Neural progenitor cell (in vitro differentiated cells): ENCODE measurements at places on chromosomes 6 and 20.
A peak's percentile ranks its signal among the peaks of the same experiment; 100 is the strongest.

DNA sequence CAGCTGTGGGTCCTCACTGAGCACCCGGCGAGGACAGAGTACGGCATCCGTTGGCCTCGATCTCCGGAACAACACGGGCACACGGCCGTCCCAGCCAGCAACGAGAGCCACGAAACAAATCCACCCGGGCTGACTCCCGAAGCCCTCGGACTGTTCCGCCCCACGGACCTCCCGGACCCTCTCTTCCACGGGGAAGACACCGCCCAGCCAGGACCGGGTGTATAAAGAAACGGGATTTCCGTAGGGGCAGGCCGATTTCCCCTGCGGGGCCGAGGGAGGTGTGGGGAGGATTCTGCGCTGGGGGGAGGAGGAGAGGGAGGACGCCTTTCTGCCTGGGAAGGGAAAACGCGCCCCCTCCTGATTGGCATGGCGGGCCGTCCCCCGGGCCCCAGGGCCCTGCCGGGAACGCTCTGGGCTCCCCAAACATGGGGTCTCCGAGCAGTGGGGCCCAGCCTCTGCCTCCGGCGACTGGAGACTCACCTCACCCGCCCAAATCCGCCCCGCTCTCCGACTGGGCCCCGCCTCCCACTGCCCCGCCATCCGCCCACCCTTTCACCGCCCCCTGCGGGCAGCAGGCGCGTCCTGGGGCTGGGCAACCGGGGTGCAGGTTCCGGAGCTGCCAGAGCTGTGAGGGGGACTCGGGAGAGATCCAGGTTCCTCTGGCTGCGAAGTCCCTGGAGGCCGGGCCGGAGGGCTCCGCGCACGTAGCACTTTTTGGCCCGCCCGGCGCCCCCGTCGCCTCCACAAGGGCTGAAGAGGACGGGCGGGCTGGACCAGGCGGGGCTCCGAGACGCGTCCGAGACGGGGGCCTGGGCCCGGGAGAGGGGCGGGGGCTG is 679 bp upstream of the PPDPF start:
- H3K36me3 ChIP-seq, result no peaks in the 10 kb centered on the region
- peak overlapping the region; percentile 74 for H3K4me3 ChIP-seq
- H3K27ac ChIP-seq, result peak overlapping the region; percentile 97

GRCh38 chr6:75853806-75854205 is 104.8 kb downstream of the MYO6 start:
- H3K4me1 ChIP-seq, result no peaks in the 10 kb centered on the region
- H3K4me3 ChIP-seq, result no peak overlapping the region
- peaks cover 9% of the 10 kb centered on the region for H3K36me3 ChIP-seq
- H3K27me3 ChIP-seq, result no peaks in the 10 kb centered on the region

DNA sequence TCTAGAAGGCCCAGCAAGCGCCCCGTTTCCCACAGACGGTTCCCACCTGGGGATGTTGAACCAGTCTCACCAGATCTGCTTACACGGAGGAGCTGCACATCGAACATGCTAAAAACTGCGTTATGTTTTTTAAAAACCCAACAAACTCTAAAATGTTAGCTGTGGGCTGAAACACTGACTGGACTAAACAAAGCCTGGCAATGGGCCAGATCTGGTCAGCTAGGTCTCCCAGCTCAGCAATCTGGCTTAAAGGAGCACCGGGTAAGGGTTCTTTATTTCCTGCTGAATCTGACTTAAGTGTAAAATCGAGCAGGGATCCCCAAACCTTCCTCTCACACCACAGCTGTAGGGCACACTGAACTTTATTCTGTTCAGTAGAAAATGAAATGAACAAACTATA is 156.9 kb downstream of the FOXC1 start:
- H3K27ac ChIP-seq, result no peak overlapping the region
- H3K4me1 ChIP-seq, result peaks cover 16% of the 10 kb centered on the region
- H3K36me3 ChIP-seq, result no peaks in the 10 kb centered on the region
- DNase-seq, result no peak
- H3K27me3 ChIP-seq, result no peaks in the 10 kb centered on the region

DNA sequence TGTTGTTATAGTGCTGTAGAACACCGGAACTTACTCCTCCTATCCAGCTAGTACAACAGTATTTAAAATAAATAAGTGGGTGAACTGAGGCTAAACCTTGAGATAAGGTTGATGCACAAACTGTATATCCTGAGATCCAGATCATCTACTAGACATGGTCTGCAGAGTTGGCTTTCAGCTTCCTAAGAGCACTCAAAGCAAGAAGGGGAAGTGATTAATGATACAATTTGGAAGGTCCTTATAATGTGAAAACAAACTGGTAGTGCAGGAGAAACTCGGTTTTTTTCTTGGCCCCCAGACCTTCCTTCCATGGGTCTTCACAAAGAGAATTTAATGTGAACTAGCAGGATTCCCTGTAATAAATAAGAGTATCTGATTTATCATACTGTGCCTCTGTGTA is 27.4 kb upstream of the RREB1 start:
- peaks cover 34% of the 10 kb centered on the region for H3K27me3 ChIP-seq
- no peak for DNase-seq
- no peak overlapping the region for H3K27ac ChIP-seq
- no peaks in the 10 kb centered on the region for H3K4me1 ChIP-seq
- no peak overlapping the region for H3K4me3 ChIP-seq

- H3K27ac ChIP-seq, result no peak overlapping the region
- no peaks in the 10 kb centered on the region for H3K4me1 ChIP-seq
- DNase-seq, result no peak
- no peaks in the 10 kb centered on the region for H3K27me3 ChIP-seq
- H3K36me3 ChIP-seq, result no peaks in the 10 kb centered on the region
These were observed 83.6 kb downstream of the PREP start for GRCh38 chr6:105319331-105319730.

DNA sequence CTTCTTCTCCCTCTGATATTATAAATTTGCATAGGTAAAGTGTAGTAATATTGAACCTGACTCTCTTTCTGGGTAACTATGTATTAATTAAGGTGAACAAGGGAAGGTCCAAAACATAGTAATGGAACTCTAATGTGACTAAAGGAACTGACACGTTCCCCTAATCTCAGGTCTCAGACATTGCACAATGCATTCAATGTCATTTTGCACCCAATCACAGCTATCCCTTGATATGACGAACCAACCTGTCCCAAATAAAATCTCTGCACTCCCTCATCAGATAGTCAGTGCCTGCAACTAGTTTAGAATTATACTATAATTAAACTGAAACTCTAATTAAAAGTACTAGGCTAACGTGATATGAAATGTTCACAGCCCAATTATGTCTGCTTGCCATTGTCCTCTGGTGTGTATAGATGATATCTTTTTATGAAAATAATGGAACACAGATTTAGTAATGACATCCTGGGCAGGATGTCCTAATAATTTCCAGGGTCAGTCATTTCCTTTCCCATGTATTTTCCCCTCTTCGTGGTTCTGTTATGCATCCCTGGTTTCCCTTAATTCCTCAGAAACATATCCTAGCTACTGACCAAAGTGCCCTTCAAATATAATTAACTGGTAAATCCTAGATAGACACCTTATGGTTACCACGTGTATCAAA is 36.8 kb downstream of the PTPRK start:
- no peaks in the 10 kb centered on the region for H3K36me3 ChIP-seq
- no peak overlapping the region for H3K4me3 ChIP-seq
- H3K27me3 ChIP-seq, result no peaks in the 10 kb centered on the region
- no peak overlapping the region for H3K27ac ChIP-seq
- peaks cover 17% of the 10 kb centered on the region for H3K4me1 ChIP-seq
- no peak for DNase-seq

DNA sequence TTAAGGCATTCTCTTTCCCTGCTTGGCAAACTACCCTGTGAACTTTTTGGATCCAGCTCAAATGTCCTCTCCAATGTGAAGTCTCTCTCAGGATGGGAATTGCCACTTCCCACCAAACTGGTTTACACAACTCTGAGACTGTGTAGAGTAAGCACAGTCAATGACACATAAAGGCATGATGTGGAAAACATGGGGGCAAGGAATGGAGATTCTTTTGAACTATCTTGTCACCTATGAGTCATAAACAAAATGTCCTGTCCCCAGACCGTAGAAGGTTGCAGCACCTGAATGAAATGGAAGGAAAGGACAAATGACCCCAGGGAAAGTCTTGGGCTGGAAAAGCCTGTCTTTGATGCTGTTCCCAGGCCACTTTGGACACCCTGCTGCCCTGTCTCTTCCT is 11.0 kb upstream of the KIF13A start:
- H3K27ac ChIP-seq, result no peak overlapping the region
- no peaks in the 10 kb centered on the region for H3K36me3 ChIP-seq
- no peaks in the 10 kb centered on the region for H3K4me1 ChIP-seq
- H3K27me3 ChIP-seq, result no peaks in the 10 kb centered on the region

DNA sequence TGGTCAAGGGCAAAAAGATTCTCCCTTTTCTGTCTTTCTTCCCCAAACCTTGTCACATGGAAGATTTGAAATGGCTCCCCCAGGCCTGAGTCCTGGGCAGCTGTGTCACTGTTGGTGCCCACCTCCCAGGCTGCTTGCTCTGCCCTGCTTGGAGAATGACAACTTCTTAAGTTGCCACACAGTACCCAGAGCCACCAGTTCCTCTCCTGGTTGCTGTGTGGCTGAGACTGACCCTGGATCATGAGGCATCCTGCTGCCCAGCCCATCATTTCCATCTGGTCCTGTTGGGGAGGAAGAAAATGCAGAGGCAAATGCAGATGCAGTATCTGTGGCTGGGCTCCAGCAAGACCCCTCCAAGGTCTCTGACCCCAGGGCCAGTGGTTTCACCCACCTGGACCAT is 113.7 kb downstream of the PHACTR3 start:
- H3K4me3 ChIP-seq, result no peak overlapping the region
- no peak overlapping the region for H3K27ac ChIP-seq
- no peak for DNase-seq
- no peaks in the 10 kb centered on the region for H3K27me3 ChIP-seq
- H3K36me3 ChIP-seq, result no peaks in the 10 kb centered on the region
- no peaks in the 10 kb centered on the region for H3K4me1 ChIP-seq

DNA sequence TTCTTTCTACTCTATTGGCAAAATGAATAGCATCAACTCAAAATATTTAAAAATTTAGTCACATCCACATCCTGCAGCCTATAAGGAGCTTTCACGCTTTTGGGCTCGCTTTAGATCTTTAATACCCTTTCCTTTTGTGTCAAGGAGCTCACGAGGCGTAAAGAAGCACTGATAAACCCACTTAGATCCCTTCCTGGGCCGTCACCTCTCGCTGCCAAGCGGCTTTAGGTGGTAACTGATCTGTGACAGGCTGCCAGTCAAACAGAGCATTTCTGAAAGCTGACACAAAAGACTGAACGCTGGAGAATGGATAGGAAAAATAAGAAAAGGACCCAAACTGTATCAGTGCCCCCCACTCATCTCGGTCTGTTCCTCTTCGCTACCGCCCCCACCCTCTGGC is 385.7 kb upstream of the MMS22L start:
- no peaks in the 10 kb centered on the region for H3K36me3 ChIP-seq
- no peaks in the 10 kb centered on the region for H3K27me3 ChIP-seq
- peak overlapping the region; percentile 42 for H3K4me3 ChIP-seq
- peak; percentile 82 for DNase-seq
